ENCODE measurements at places on chromosomes 4 and X.

- DNase-seq: no peak
Measured at GRCh38 chr4:48375651-48376304, 34.4 kb downstream of the SLAIN2 start.

- no peak for DNase-seq
Measured at GRCh38 chr4:75101906-75102786, 169.2 kb downstream of the PARM1 start.

- no peak for DNase-seq
Measured at GRCh38 chr4:159685340-159686092, 582.6 kb downstream of the RAPGEF2 start.

GRCh38 chr4:104989371-104989770 is 157.3 kb upstream of the TET2 start:
- DNase-seq: no peak

GRCh38 chrX:5876984-5877596 is 351.6 kb downstream of the NLGN4X start:
- no peak for DNase-seq

DNA sequence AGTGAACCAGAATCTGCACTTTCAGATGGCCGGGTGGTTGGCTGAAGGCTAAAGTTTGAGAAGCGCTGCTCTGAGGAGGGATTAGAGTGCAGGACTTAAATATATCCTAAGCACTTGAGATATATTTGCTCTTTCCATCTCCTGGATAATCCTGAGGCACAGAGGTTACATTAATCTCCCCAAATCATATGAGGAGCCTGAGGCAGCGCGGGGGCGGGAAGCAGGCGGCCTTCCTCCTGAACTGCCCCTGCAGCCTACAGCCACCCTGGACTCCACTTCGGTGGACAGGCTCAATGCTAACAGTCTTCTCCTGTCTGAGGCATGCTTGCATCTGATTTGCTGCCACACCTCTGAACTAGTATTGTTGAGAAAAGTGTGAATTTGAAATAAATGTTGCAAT is 72.5 kb downstream of the AFAP1 start:
- DNase-seq: no peak

- DNase-seq: no peak
Measured at GRCh38 chr4:95798727-95799126, 41.2 kb upstream of the PDHA2 start.

GRCh38 chr4:139866276-139866962 is 200.8 kb downstream of the MGST2 start:
- DNase-seq: no peak

DNA sequence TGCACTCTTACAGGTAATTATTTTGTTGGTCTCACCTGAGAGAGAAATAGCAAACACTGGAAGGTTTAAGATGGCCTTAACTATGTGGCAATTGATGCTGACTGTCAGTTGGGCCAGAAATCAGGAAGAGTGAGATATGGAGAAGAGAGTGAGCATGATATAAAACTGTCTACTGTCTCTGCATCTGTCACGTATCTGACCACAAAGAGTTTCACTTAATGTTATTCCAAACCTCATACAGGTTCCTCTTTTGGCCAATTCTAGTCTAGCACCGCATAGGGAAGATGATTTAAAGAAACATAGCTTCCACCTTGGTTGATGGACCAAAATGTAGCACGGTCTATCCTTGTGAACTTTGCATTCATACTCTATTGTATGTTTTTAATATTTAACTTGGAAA is 381.0 kb upstream of the BOD1L1 start:
- no peak for DNase-seq

DNA sequence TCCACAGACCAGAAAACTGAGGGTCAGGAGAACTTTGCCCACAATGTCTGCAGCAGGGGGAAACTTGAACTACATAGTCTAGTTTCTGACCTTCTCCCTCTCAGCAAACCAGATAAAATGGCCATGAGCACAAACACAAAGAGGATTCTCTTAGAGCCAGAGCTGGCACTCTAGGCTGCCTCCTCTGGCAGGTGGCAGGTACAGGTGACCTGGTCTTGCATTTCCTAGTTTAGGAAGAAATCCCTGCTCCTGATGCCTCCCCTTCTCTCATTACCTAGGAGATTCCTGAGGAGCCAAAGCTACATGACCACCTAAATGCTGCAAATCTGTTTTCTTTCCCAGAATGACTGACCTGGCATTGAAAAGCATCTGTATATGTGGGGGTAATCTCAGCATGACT is 45.1 kb downstream of the ARHGEF9 start:
- no peak for DNase-seq

GRCh38 chr4:8171266-8171665 is 12.7 kb upstream of the ABLIM2 start:
- no peak for DNase-seq

- no peak for DNase-seq
Measured at GRCh38 chr4:124334119-124334518, 378.4 kb downstream of the ANKRD50 start.

GRCh38 chr4:25635501-25635900 is 20.1 kb upstream of the SLC34A2 start:
- DNase-seq: no peak

GRCh38 chr4:113908829-113909228 is 70.6 kb downstream of the ARSJ start:
- peak; percentile 4 for DNase-seq

DNA sequence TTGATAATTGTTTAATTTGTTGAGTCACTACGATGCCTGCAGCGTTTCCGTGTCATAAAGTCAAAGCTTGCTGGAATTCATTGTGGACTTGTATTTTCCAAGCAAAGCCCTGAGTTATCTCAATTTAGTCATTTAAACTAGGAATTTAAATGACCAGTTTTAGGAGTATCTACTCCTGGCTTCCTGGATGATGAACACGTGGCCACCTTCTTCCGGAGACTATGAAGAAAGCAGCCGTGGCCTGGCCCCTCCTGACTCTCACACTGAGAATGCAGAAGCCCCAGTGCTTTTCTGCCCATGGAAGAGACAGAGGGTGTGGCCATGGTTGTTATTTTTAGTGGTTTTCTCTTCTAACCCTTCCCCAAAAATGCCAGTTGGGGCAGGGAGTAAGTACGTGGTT is 250.7 kb upstream of the GATB start:
- DNase-seq: no peak

DNA sequence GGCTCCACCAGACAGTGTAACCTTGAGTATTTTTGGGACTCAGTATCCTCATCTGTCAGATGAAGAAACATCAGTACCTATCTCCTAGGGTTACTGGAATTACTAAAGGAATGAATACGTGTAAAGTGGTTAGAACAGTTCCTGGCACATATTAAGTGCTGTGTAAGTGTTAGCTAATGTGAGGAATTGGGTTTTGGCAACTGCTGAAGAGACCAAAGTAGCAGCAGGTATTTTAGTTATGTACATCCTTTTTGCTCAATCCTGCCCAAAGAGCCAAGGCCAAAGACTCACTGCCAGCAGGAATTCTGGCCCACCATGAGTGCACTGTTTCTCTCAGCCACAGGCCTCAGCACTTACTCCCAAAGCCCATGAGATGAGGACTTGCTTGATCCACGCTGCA is 16.7 kb upstream of the MCF2 start:
- DNase-seq: no peak

DNA sequence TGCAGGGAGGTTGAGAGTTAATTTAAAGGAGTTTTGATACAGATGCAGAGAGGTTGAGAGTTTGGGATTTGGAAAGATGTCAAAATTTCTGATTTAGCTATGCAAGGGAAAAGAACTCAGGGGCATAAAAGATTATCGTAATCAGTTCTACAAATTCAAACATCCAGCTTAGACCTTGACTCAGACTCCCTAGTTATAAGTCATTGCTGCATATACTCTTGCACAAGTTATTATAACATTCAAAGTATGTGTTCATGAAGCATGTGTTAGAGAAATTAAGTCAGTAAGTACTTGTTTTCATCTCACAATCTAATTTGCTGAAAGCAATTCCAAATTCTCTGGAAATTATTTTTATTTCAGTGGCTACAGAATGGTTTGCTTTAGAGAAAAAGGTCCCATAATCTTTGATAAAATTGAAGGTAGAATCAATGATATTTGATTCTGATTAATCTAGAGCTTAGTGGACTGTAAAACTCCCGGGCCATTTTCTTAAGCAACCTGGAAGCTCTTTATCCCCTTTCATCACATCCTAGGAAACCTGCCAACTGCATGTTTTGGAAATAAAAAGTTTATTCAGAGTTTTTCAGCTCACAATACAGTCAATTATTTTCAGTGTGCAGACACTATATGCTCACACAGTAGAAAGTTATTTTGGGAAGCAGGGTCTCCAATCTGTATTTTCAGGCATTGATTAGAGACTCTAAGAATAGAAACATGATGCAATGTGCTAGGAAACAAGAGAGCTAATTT is 132.9 kb upstream of the SPANXC start:
- no peak for DNase-seq

- DNase-seq: no peak
Measured at GRCh38 chr4:42965326-42965725, 72.8 kb downstream of the GRXCR1 start.

- DNase-seq: no peak
Measured at GRCh38 chrX:105136786-105137185, 83.7 kb downstream of the TEX13A start.

Data from NCI-H2227 treated with DMSO at 0.1 percent for 48 hours (cell line).